ENCODE measurements at places on chromosomes 7 and 10.

DNA sequence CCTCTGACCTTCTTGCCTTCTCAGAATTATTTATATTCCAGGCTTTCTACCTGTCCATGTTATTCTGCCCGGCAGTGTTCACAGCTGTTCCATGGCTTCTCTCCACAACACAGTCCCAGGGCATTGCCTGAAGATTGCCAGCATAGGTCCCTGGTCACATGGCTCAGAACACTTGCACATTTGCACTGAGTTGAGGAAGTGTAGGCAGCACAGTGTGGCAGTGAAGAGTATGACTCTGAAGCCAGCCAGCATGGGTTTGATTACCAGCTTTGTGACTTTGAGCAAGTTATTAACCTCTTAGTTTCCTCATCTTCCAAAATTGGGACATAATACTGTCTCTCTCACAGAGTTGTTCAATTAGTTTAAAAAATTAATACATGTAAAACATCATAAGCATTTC is 73.2 kb upstream of the NEUROD6 start:
- no peak for DNase-seq

DNA sequence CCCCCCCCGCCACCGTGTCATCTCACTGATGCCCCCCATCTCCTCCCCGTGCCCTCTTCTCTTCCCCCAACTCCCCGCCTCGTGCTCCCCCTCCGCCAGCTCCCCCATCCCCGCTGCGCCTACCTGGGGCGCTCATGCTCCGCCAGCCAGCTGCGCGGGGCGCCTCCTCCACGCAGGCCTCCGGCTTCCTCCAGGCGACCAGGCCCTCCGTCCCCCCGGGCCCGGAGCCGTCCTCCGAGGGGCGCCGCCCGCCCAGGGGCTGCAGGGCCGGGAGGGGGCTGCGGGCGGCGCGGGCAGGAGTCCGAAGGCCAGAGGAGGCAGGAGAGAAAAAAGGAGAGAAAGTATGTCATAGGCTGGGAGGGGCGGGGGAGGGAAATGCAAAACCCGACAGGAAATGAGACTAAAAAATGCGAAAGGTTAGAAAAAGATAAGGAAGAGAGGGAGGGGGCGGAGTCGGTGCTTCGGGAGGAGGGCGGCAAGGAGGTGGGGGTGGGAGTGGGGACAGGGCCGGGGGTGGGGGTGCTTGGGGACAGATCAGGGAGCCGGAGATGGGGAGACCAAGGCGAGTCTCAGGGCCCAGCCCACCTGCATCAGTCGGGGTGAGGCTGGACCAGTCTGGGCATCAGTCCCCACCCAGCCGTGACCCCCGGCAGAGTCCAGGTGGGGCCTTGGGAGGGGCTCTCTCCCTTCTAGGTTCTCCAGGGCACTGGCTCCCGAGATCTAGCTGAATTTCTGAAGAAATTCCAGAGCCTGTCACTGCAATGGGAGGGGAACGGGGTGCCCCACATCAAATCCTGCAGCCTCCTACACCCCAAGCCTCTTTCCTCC is at the start of gene CARD11:
Gene CARD11, minus strand, starts transcription at position 324 of the 828 bp plus-strand sequence. CDS start 85,361 bp downstream, outside the sequence.
- DNase-seq: peak; percentile 87

- peak; percentile 11 for DNase-seq
Observed at GRCh38 chr10:44394696-44395381, 9.9 kb upstream of the CXCL12 start.

- no peak for DNase-seq
Observed at GRCh38 chr7:139871331-139871730, 42.3 kb downstream of the TBXAS1 start.

DNA sequence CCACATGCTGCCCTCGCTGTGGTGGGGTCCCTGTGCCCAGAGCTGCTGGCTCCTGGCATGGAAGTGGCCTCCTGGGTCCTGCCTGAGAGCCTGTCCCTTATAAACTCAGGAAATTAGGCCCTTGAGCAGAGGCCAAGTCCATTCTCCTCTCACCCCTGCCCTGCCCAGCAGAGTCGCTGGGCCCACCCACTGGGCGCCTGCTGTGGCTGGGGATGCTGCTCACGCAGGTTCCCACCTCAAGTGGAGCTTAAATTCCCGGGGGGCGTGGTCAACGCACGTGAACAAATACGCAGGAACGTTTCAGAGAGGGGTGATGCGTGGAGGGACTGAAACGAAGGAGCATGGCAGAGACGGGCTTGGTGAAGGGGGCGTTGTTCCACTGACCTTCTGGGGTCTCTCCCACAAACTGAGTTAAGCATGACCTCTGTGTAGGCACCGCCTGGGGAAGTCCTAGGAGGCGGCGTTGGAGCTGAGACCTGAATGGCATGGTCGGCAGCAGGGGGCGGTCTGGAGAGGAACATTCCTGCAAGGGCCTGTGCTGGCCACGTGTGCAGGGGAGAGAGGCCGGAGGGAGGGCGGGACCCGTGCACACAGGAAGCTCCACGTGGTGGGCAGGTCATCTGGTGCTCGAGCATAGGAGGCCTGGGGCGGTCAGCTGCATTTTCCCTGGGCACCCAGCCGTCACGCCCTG is 27.9 kb downstream of the FAM20C start:
- DNase-seq: no peak

- DNase-seq: no peak
Observed at GRCh38 chr7:27159266-27160144, 3.0 kb upstream of the HOXA7 start.

DNA sequence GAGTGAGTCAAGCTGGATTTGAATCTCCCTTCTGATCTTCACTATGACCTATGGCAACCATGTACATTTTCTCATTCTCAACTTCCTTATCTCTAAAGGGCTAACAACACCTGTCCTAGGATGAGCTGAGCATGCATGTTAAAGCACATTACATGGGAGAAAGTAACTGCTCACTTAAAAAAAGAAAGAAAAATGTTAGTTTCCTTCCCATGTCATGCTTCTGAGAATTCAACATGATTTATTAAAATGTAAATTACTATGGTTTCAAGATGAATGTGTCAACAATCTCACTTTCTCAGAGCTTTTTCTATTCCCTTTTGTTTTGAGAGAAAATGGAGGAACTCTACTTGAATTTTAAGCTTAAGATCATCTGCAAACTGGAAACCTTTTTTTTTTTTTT is 295.3 kb downstream of the SKIDA1 start:
- no peak for DNase-seq

All from Karpas-422 (cell line).